ENCODE measurements at places on chromosomes 6 and 20.

DNA sequence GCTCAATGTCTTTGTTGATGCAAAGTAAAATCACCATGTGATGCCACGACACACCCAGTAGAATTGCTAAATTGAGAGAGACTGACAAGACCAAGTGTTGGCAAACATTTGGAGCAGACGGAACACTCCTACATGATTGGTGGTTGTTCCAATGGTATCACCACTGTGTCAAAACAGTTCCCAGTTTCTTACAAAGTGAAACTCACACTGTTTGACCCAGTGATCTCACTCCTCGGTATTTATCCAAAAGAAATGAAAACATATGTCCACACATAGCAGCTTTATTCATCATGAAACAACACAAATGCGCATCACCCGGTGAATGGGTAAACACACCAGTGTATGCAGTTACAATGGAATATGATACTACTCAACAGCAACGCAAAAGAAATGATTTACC is 74.0 kb upstream of the SULF2 start:
- no peak for DNase-seq

DNA sequence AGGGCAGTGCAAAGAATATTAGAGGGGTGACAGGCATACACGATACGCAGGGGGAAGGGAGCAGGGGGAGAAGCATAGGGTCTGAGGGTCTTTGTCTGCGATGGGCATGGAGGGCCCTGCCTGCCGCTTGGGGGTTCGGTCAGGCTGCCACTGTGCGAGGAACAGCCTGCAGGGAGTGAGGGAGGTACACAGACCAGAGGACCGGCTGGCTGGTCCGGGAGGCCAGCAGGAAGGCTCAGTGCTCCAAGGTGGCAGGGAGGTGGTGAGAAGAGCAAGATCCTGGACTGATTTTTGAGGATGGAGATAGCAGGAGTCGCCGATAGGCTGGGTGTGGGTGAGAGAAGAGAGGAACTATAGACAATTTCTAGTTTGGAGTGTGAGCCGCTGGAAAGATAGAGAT is 338.4 kb downstream of the ZFAND3 start:
- DNase-seq: no peak

DNA sequence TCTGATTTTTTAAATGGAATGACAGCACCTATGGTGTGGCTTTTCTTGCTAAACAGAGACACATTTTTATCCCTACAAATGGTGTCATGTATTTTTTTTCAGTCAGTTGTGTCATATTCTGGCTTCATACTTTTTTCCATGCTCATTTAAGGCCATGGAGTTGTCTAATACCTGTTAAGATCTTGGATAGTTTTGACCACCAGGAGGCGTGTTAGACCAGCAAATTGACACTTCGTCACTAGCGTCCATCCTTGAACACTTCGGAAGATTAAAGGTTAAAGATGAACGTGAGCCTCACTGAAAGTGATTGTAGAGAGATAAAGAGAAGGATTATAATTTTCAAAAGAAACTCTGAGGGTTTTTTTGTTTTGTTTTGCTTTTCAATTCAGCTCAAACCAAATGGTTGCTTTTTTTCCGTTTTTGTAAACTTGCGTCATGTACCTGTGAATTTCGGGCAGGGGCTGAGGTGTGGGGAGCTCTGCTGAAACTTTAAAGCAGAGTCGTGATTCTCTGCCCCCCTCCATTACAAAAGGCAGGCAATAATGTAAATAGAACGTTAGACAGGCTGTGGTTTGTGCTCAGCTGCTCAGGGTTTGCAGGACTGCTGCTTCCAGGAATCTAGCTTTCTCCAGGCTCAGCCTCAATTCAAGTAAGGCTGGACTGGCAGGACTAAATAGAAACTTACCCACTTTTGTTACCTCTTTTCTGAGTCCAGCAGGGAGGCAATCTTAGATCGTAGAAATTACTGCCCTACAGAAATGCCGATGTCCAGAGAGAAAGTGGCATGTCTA is 245.1 kb downstream of the FOXA2 start:
- DNase-seq: no peak

DNA sequence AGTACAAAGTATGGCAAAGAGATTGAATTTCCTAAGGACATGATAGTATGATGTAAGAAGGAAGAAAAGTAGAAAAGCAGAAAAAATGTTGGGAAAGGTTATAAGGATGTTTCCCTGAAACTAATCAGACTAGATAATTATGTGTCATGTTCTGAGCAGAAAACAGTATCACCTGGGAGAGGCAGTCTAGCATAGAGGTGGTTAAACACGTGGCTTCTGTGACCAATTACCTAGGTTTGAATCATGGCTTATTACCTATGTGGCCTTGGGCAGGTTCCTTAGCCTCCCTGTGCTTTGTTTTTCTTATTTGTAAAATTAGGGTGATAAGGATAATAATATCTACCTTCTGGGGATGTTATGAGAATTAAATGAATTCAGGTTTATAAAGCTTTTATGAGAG is 38.0 kb downstream of the SCGN start:
- no peak for DNase-seq

DNA sequence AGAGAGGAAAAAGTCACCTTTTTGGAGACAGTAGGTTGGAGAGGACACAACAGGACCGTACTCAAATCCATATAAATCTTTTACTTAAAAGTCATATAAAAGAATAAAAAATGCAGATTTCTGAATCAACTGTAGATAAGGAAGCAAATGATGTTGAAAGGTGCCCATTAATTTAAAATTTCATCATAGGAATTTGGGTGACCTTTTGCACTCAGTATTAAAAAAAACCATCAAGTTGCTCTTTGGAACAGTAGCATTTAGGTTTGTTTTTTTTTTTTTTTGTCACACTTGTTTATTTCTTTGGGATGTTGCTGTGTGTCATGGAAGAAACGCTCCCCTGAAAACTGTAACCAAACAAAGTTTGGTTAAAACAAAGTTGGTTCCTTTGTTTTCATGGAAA is 20.9 kb upstream of the LRRN4 start:
- no peak for DNase-seq

DNA sequence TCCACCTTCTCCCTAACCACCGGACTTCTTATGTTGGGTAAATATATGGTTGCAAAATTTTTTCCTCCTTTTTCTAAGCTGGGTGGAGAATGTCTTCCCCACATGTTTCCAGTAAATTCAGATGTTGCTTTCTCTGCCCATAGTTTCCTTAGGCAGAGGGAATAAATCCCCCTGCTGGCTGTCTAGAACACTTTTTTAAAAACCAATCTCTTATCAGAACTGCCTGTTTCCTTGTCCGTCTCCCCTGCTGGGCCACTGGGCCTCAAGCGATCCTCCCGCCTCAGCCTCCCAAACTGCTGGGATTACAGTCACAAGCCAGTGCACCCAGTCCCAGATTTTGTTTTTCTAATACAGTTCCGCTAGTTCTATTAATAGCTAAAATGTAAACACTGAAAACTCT is 9.9 kb upstream of the WFDC2 start:
- DNase-seq: no peak

GRCh38 chr6:35435074-35435837 is 16.9 kb upstream of the FANCE start:
- DNase-seq: no peak

GRCh38 chr6:24240943-24241342 is 114.9 kb downstream of the NRSN1 start:
- DNase-seq: no peak

- DNase-seq: no peak
Observed at GRCh38 chr20:35040646-35041045, 52.0 kb downstream of the TRPC4AP start.

DNA sequence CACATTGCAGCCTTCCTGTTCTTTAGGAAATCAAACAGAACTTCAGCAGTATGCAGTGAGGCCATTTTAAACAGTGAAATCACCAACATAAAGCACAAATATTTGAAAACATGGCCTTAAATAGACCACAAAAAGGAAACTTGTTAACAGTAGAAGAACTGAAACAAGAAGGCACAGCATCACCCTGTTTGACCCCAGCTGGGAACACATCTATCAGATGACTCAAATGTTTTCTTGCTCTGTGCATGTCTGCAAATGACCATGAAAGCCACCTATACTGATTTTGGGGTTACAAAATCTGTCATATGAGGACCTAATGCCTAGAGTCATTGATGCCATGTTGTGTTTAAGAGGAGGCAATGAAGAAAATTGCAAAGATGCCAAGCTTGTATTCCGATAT is 123.8 kb upstream of the ADGRF1 start:
- no peak for DNase-seq

DNA sequence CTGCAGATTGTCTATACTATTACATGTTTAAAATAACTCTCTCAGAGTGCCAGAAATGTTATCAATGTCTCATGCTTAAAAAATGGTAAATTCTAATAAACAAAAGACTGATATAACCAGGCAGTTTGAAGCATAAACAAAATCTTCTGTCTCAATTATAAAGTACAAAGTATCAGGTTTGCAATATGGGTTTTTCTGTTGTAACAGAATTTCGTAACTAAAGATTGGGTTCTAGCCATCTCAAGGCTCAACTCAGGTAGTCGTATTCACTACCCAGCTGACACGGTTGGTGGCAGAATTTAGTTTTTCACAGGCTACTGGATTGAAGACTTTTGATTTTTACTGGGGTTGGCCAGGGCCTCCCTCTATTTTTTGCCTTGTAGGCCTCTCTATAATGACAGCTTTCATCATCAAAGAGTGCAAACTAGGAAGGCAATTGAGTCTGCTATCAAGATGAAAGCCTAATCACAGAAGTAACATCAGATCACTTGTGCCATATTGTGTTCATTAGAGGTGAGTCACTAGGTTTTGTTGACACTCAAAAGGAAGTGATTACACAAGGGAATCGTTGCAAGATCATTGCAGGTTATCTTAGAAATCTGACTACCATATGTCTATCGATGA is 3.6 kb downstream of the CYP39A1 start:
- DNase-seq: no peak
